ENCODE measurements at places on chromosomes 2 and 18.

- DNase-seq, result peak; percentile 11
Observed at GRCh38 chr2:76197842-76198448, 487.2 kb upstream of the GCFC2 start.

DNA sequence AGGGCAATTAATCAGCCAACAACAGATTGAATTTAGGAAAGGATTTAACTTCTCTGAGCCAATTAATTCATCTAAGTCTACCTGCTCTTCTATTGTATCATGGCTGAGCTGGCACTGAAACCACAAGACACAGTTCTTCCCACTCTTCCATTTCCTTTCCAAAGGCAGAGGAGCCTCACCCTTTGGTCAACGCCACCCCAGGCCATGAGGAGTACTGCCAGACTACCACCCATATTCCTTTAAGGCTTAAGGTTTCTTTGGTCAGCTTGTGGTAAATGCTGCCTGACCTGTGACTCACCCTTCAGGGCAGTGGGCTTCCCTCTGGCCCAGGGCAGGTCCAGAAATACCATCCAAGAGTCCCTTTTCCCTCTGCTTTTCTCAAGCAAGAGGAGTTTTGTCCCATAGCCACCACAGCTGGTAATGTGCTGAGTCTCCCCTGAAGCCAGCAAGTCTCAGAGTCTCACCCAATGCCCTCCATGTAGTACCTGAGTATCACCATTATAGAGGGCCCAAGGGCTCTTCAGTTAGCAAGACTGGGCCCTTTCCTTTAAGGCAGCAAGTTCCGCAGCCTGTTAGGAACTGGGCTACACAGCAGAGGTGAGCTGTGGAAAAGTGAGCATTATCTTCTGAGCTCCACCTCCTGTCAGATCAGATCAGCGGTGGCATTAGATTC is 900.5 kb upstream of the CRIM1 start:
- no peak for DNase-seq

DNA sequence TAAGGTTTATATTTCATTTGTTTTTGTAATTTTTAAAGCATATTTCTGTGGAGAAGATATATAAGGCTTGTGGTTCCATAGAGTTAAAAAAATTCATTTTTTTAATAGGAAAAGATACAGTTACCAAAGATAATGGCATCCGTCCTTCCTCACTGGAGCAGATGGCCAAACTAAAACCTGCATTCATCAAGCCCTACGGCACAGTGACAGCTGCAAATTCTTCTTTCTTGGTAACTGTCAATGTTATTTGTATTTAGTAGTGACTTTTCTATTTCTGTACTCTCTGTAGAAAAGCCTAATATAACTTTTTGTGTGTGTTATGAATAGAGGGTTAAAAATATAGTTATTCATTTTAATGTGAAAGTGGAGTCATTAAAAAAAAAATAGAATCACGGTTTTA is 35.1 kb downstream of the HADHB start:
- DNase-seq, result no peak

- no peak for DNase-seq
Observed at GRCh38 chr2:207012461-207012860, 73.1 kb downstream of the CPO start.

- DNase-seq, result no peak
Observed at GRCh38 chr2:138244501-138244925, 257.1 kb upstream of the SPOPL start.

DNA sequence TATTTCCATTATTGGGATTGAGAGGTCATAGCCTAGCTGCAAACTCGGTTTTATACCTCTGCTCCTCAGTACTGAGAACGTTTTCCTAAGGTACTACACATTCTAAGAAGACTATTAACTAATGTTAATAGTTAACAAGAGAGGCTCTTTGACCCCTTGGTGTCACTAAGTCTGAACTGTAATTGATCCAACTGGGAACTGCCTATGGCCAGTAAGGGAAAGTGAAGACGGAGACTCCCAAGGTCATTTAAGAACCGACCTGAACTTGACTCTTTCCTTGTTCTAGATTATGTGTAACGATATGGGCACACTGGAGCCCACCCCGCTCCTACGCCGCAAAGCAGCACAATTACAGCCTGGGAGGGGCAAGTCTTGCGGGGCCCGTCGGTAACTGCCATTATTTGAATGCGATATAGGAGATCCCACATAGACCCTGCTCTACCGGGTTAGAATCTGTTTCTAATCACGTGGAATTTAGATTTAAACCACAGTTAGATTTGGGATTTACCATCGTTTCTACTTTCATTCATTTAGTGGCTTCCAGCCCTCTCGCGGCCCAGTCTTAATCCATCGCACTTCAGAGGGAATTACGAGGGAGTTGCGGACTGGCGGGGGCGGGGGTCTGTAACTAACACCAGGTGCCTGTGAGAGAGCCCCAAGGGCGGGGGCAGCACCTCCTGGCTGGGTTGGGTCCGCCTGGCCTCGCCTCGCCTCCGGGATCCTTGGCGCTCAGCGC is 84.1 kb upstream of the EPB41L3 start:
- DNase-seq, result no peak

DNA sequence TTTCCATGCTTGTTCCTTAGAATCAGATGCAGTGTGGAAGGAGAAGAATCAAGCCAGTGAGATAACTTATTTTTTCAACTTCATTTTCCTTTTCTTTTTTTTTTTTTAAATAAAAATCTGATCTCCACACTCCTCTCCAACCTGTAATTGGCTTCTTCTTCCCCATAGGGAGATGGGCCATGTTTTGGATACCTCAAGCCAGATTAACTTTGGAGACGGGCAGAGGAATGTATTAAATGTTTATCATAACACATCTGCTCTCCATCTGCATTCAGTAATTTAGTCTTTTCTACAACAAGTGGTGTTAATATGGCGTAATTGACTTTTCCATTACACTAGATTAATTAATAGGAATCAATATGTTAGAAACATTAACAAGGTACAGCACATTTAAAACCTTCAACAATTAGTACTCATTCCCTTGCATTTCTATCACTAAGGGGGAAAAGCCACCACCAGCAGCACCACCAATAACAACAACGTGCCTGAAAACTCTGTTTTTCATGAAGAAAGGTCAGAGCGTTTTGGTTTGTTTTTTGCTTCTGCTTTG is 244.1 kb downstream of the MYCN start:
- DNase-seq, result no peak

GRCh38 chr2:109523536-109524361 is 90.0 kb downstream of the SEPTIN10 start:
- DNase-seq, result no peak

- DNase-seq, result no peak
Observed at GRCh38 chr2:88090446-88091283, 23.0 kb downstream of the SMYD1 start.

DNA sequence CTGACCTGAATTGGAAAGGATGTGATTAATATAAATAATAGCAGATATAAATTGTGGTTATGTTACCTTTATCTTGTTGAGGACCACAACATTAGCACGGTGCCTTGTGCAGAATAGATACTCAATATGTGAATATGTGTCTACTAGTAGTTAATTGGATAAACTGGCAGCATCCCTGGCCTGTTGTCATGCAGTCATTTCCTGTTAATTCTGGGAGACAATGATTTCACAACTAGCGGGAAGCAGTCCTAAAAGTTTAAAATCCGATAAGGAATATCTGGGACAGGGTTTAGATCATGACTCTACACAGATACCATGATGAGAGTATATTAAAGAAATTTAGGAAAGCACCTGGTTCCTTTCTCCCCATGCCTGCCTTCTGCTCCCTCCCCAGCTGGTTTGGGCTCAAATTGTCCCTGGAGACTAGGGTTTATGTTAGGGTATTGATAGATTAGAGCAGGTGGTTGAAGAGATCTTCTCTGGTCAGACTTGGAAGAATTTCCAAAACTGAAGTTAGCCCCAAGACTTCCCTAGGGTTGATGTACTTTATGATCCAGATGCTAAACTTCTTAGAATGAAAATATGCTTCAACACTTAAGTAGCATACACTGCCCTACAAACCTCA is 32.8 kb downstream of the CYBRD1 start:
- DNase-seq, result no peak

DNA sequence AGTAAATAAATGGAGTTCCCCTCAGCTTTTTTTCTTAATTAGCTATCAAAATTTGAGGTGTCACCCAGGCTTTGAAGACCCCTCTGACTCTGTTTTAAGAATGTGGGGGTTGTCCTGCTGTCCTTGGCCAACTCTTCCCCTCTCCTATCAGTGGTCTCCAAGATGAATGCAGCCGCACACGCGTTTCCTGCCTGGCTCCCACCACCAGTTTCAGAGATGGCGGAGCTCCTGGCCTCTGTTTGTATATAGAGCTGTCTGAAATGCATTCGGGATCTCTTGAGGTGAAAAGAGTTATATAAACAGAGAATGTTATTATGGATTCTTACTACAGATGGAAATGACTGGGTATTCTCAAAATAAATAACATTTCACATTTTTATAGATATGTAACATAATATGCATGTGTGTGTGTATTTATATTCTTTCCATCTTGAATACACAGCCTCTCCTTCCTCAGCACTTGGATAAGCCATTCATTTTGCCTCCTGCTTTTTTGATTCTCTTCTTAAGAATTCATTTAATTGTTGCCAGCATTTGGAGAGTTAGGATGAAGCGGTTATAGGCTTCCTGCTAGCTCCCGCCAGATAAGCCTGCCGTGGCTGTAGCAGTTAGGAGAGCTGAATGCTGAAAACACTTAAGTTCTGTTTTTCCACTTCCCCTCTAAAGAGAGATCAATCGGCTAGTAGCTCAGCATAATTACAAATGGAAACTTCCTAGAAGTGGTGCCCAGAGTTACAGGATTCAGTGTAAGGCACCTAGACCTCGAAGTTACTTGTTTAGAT is 659.3 kb upstream of the FANCL start:
- DNase-seq, result no peak

DNA sequence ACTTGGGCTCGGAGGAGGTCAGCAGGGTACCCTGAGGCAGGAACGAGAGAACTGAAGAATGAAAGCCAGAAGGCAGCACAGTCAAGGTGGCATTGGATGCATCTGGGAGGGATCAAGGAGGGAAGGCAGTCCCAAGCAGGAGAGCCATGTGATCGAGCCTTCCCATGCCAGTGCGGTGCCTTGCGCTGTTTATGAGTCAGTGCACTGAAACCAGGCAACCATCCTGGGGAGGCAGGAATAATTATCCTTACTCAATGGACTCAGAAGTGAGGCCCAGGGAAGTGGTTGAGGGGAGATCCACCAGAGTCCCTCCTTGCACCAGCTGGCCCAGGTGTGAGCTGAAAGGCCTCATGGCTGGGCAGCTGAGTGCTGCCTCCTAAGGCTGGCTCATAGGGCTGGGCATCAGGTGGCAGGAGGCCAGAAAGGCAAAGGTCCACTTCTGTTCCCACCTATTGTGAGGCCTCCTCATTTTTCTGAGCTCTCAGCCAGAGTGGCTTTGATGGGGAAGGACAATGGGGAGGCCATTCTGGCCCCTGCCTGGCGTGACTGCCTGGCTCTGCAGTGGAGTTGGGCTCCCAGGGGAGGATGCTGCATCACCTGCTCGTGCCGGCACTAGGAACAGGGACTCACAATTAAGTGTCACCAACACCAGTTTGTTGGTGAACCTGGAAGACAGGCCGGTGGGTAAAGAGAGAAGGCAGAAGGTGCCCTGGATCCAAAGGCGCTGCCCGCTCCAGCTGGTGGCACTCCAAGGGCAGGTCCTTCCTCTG is 82.3 kb downstream of the TFCP2L1 start:
- DNase-seq, result no peak

DNA sequence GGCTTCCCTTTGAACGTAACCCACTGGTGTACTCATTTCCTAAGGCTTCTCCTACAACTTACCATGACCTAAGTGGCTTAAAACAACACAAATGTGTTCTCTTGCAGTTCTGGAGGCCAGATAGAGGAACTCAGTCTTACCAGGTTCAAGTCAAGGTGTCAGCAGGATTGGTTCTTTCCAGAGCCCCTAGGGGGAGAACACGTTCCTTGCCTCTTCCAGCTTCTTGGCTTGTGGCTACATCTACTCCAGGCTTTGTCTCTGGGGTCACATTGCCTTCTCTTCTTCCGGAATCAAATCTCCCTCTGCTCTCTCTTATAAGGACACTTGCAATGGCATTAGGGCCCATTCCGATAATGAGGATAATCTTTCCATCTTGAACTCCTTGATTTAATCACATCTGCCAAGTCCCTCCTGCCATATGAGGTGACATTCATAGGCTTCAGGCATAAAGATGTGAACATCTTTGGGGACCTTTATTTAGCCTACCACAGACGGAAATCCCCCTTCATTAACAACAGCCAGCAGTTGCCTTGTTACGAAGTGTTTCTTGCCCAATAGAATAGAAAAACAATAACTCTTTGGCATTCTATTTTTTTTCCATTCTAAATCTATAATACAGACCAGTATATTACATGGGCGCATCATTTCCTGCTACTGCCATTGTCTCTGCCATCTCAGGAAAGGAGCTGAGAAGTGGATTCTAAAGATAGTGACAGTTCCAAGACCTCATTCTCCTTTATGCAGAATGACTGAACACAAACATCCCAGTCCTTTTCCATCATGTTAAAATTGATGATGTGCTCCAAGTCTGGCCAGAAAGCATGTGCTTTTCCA is 362.0 kb downstream of the ZNF521 start:
- no peak for DNase-seq

- no peak for DNase-seq
Observed at GRCh38 chr18:32919799-32920198, 147.0 kb upstream of the KLHL14 start.

DNA sequence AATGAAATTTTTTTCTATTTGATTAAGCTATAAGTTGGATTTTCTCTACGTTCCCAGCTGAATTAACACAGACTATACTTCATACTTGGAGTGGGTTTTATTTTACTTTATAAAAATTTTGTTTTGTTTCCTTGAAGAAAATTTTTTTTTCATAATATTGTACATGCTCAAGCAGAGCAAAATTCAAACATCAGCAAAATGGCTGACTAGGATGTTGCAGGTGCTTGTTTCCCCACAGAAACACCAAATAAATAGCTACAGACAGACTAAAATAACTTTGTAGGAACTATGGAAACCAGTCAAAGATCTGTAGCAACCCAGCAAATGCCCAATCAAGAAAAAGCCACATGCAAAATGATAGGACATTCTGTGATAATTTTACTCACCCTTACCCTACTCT is 82.3 kb downstream of the CCDC138 start:
- no peak for DNase-seq

DNA sequence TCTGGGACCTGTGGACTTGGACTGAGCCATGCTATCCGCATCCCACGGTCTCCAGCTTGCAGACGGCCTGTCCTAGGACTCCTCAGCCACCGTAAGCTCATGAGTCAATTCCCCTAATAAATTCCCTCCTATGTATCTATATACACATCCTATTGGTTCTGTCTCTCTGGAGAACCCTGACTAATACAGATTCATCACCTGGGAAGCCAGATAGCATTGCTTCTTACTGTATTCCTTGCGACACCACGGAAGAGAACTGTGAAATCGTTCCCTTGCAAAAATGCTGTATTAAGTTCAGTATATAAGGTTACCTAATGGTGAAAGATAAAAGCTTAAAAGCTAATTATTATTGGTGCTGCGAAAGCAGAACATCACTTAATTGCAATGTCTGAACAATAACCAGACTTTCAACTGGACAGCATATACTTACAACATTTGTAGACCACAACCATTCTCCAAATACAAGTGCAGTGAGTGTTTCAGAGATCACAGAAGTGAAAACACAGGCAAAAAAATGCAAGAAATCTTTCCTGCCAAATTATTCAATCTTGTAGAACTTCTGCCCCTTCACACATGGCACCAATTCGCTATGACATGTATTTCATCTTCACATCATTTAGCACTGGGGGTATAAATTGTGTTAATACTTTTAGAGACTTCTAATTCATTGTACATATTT is 352.9 kb downstream of the TXNL1 start:
- DNase-seq, result no peak

All from T-helper 1 cell (primary cell).